Stomach (tissue), 19 donors: ENCODE measurements at places on chromosomes 6 and 20. TPM values are rescaled to one million over a fixed set of nuclear protein-coding genes. Genes with fewer than 3 reads are reported as not detected.

Gene SDC4
- 78.8 TPM for polyA plus RNA-seq

Gene ZC3H12D
- 0.31 TPM for polyA plus RNA-seq

Gene C6orf47
- polyA plus RNA-seq, result 13.0 TPM

Gene PRICKLE4
- not detected for polyA plus RNA-seq

Gene KLHDC3
- 57.7 TPM for polyA plus RNA-seq

Gene CAPN11
- not detected for polyA plus RNA-seq

Gene SALL4
- polyA plus RNA-seq, result not detected

GRCh38 chr20:63008541-63009044, 1.8 kb upstream of the BHLHE23 start:
- DNase-seq, result no peak

- DNase-seq, result no peak
Observed at GRCh38 chr6:42808492-42809483, 26.9 kb downstream of the BICRAL start.

- DNase-seq, result no peak
Observed at GRCh38 chr6:13538084-13538483, 36.3 kb upstream of the SIRT5 start.

- no peak for DNase-seq
Observed at GRCh38 chr6:9943986-9944385, 470.9 kb downstream of the TFAP2A start.

- no peak for DNase-seq
Observed at GRCh38 chr6:14074476-14075094, 43.0 kb upstream of the CD83 start.

GRCh38 chr6:110039981-110040383, 61.9 kb downstream of the GPR6 start:
- DNase-seq, result peak; percentile 49

DNA sequence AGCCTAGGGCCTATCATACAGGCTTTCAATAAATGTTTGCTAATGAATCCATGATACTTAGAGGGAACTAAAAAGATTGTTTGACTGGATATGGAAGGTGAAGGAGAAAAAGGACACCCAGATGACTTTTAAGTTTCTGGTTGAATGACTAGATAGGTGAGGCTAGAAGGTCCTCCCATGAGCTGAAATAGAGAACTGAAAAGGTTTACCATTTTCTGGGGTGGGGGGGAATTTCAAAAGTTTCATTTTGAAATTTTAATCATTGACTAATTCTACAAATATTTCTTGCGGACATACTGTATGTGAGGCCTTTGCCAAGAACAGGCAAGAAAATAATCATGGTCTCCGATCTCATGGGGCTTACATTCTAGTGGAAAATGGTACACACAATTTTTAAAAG, 17.9 kb upstream of the ZBTB2 start:
- DNase-seq, result no peak

DNA sequence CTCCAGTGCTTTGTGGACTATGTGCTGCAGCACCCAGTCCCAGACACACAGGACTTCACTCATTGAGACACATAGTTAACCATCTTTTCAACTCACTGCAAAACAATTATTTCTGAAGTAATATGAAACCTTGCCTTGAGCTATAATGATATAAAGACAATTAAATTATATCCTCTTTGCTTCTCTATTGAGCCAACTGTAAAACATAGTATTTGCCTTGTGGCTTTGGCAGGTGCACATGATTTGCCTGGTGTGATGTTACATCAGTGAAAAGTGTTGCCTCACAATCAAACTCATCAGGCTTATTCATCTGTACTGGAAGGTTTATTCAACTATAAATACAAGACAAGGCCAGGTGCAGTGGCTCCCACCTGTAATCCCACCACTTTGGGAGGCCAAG, 80.6 kb downstream of the NCOA7 start:
- DNase-seq, result no peak

DNA sequence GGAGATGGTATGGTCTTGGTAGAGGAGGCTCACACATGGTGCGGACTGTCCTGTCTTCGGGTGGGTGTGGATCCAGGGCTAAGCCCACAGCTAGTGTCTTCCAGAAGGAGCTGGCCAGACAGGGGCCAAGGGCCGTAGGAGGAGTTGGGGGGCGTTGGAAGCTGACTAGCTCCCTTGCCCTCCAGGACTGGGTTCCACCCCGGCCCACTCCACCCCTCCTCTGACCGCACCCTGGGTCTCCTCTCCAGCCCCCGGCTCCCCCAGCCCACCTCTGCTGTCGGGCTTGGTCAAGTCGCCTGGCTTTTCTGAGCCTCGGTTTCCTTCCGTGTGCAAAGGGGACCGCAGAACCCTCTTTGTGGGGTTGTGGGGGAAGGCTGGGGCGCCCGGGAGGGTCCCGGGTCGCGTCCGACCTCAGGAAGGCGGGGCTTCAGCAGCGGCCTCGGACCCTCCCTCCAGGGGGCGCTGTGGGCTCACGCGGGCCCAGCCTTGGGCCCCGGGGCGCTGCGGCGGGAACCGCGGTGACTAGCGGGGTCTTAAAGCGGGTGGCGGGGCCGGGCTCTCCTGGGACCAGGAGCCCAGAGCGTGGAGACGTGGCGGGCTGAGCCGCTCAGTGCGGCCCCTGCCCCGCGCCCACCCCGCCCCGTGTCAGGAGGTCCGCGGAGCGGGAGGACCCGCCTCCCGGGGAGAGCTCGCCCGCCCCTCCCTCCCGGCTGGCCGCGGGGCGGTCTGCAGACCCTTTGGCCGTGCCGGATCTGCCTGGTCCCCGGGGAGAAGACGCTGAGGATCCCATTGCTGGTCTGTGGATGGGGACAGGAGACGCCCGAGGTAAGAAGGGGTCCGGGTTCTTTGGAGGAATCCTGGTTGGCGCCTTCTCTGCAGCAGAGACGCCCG, 5.4 kb downstream of the NPBWR2 start:
- DNase-seq, result peak; percentile 48

DNA sequence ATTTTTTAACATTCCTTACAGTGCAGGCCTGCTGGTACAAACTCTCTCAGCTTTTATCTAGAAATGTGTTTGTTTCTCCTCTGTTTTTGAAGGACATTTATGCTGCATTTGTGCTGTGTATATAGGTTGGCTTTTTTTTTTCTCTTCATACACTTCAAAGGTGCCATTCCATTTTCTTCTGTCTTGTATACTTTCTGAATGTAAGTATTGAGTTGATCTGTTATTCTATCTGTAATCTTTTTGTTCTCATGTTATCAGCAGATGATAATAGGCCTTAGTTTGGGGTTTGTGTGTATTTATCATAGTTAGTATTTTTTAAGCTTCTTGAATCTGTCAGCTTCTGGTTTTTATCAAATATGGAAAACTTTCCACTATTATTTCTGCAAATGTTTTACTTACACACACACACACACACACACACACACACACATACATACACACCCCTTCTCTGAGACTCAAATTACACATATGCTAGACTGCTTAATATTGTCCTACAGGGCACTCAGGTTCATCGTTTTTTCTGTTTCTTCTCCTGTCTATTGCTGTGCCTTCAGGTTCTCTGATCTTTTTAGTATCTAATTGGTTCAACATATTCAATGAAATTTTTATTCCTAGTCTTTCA, 74.6 kb downstream of the RPP40 start:
- no peak for DNase-seq

- DNase-seq, result no peak
Observed at GRCh38 chr6:151721146-151721545, 86.3 kb upstream of the ESR1 start.

DNA sequence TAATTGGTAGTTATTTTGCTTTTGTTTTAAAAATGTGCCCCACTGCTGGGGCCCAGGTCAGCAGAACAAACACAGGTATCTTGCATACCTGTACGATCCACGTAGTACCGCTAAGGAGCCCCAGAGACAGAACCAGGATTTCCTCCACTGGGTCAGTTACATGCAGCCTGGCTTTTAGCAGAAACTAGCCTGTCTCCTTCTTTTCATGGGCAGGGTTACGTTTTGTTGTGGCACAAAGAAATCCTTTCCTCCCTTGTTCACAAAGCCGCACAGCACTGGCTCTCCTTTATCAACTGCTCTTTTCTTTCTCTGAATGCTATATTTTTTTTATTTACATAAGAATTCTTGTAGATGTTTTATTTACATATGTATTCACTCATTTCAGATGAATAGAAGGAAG, 190.3 kb upstream of the POU3F2 start:
- DNase-seq, result no peak

GRCh38 chr6:33017018-33017417, 7.6 kb upstream of the HLA-DOA start:
- no peak for DNase-seq

- DNase-seq, result no peak
Observed at GRCh38 chr20:10584371-10584770, 89.4 kb downstream of the JAG1 start.

GRCh38 chr6:139194740-139195139, 59.9 kb downstream of the HECA start:
- DNase-seq, result no peak

- no peak for DNase-seq
Observed at GRCh38 chr6:140729521-140729920, 1355.1 kb upstream of the CITED2 start.

GRCh38 chr20:20555838-20556237, 156.6 kb downstream of the RALGAPA2 start:
- DNase-seq, result no peak

- peak; percentile 45 for DNase-seq
Observed at GRCh38 chr20:59170406-59171349, 7.1 kb downstream of the ZNF831 start.

DNA sequence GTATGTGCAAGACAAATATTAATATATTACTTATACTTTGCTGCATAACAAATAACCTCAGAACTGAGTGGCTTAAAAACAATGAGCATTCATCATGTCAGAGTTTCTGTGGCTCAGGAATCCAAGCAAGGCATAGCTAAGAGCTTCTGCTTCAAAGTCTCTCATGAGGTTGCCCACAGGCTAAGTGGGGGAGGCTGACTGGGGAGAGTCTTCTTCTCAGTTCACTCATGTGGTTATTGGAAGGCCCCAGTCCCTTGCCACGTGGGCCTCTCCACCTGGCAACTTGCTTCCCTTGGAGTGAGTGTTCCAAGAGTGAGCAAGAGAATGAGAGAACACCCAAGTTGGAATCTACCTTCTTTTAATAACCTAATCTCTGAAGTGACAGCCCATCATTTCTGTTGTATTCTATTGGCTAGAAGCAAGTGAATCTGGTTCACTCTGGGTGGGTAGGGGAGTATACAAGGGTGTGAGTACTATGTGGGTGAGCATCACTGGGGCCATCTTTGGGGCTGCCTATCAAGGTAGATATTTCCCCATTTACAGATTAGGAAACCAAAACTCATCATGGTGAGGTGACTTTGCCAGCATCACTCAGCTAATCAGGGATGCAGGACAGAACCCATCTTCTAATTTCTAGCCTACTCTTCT, 36.0 kb downstream of the DNAH8 start:
- no peak for DNase-seq
